RKO (cell line): ENCODE measurements at places on chromosomes 12 and 14.
A peak's percentile ranks its signal among the peaks of the same experiment; 100 is the strongest.

DNA sequence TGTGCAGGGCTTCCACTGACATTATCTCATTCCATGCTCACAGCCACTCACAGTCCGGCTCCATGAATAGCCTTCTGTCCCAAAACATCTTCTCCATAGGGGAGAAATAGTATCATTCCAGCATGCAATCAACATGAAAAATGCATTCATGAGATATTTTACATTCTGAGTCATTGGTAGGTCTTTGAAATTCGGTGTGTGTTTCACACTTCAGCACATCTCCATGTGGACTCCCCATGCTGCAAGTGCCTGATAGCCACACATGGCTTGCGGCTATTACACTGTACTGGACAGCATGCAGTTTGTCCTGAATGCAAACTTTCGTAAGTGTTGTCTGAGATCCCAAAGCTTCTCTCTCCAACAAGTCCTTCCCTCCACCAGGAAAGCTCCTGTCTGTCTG is 449.3 kb downstream of the MED13L start:
- DNase-seq: no peak

GRCh38 chr12:70823182-70823976 is 97.2 kb downstream of the PTPRR start:
- DNase-seq: no peak

GRCh38 chr14:103118663-103119404 is 4.4 kb upstream of the TNFAIP2 start:
- no peak for DNase-seq

GRCh38 chr12:104399740-104400612 is 56.8 kb upstream of the CHST11 start:
- DNase-seq: no peak

- DNase-seq: no peak
Measured at GRCh38 chr12:131827961-131828534, at the start of gene MMP17. Gene MMP17, plus strand, starts transcription at chr12:131828393. Its CDS starts 102 bp downstream, at chr12:131828495.

- no peak for DNase-seq
Measured at GRCh38 chr14:104595911-104596450, 8.6 kb downstream of the TMEM179 start.

- no peak for DNase-seq
Measured at GRCh38 chr12:64522807-64523206, 70.9 kb downstream of the TBK1 start.

DNA sequence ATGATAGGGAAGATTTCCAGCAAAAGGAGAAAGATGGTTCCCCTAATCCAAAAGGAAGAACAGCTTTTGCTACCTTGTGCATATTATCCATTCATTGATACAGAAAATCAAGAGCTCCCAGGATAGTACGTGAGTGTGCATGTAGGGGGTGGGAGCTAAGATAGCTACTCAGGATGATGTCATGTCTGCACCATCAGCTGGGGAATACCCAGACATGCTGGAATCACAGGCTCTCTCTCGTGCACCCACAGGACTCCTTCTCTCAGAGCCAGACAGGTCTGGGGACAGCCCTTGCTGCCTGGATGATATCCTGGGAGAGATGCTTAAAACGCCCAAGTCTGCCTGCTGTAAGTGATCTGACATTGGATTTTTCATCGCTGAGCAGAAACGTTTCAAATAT is 38.9 kb downstream of the FOXN3 start:
- DNase-seq: peak; percentile 12

DNA sequence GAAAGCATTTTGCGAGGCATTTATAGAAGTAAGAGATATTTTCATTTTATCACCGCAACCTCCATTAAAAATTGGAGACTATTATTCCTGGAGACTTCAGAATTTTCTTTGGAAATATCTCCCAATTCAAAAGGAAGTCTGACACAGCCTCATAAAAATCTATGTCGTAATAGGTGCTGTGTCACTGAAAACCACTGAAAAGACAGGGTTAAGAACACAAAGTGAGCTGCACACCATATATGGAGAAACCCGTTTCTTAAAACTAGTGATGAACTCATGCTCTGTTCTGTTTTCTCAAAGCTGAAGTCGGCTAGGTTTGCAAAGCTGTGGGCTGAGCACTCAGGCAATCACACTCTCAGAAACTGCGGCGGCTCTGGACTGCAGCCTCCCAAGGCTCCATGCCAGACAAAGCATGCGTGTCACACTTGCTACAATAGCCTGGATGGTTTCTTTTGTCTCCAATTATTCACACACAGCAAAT is at the start of gene GLIPR1:
Gene GLIPR1, plus strand, starts transcription at position 287 of the 481 bp plus-strand sequence. Its CDS starts 126 bp downstream, at position 413.
- DNase-seq: peak; percentile 99

- DNase-seq: no peak
Measured at GRCh38 chr12:124392271-124392666, 97.4 kb downstream of the RFLNA start.

GRCh38 chr12:54044425-54045103 is 9.1 kb upstream of the HOXC4 start:
- DNase-seq: no peak

DNA sequence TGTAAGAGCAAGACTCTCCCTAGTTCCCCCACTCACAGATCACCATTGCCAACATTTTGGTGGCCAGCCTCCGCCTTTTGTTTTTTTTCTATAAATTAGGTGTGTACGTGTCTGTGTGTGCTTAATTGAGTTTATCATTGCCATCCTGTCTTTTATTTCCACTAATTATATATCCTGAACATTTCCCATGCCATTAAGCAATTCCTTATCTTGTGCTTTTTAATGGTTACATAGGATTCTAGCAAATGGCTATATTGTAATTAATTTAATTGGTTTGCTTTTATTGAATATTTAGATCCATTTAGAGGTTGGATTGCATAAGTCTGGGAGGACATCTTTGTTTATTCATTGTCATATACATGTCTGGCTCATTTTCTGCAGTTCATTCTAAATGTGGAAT is 107.3 kb upstream of the RTL1 start:
- DNase-seq: no peak

DNA sequence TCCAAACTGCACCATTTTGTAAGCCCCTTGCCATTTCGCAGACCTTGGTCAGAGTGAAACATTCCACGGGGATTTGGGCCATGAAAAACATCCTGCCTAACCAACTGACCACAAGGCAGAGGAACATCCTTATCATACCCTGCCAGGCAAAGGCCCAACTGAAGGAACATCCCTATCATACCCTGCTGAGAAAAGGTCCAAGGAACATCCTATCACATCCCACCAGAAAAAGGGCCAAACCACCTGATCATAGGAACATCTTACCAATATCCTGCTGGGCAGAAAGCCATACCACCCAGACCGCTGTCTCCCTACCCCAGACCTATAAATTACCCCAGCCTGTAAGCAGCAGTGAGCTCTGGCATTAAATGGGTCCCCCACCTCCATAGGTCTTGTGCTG is 19.4 kb upstream of the LRRC9 start:
- no peak for DNase-seq

- DNase-seq: no peak
Measured at GRCh38 chr14:36192530-36192929, 16.0 kb upstream of the PTCSC3 start.

DNA sequence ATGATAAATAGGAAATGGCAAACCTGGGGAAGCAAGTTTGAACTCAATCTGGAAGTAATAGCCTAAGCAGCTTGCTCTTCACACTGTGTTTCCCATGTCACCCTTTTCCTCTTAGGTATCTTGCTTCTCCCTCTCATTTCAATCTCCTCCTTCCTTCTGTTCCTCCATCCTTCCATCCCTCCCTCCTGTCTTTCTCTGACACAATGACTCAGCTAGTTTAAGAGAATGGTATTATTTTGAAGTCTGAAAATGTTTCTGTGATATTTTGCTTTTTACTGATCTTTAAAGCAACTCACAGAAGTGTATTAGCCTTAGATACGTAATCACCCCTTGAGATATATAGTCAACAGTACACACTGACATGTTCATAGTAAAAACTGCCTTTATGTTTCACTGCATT is 55.9 kb upstream of the FGD4 start:
- DNase-seq: no peak

DNA sequence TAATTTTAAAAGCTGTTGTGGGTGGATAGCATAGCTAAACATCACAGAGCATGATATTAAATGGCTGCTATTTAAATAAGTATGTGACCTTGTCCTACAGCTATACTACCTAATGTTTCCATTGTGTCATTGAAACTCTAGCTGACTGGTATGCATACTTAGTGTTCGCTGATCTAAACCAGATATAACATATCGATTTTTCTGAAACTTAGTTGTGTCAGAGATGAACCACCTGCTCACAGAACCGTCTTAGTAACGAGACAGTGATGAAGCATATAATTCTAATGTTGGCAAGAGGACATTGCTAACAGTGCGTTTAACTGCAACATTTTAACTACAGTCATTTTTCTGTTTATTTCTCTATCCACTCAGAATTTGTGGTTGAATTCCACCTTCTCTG is 36.1 kb upstream of the NUAK1 start:
- DNase-seq: no peak

GRCh38 chr12:402029-402389 is 565 bp downstream of the CCDC77 start:
- peak; percentile 64 for DNase-seq

GRCh38 chr12:5592310-5592709 is 160.4 kb downstream of the NTF3 start:
- no peak for DNase-seq

GRCh38 chr12:132579744-132580143 is 30.6 kb downstream of the LRCOL1 start:
- no peak for DNase-seq

GRCh38 chr12:4506870-4507269 is 31.8 kb upstream of the RAD51AP1 start:
- DNase-seq: no peak

DNA sequence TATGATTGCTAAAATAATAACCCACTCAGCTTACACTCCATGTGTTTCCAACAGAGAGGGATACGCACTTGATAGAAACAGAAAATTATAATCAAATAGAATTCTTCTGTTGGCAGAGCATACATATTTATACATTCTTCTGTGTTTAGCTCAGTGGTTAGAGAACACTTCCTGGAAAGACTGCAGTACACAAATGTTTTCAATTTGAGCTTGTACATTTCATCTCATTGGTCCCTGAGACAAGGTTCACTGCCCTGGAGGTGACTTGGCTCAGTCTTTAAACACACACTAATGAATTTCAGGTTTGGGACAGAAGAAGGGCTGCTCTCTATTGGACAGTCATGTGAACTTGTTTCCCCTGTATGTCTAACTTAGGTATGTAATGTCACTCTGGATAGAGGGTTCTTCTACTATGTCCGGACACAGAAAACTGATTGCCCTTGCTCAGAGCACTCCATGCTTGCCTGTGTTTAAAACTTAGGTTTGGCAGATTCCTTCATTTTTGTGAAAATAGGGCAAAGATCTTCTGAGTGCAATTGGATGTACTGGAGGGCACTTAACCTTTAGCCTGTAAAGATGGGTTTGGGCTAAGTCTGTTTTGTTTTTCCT is 22.9 kb downstream of the PROX2 start:
- no peak for DNase-seq

DNA sequence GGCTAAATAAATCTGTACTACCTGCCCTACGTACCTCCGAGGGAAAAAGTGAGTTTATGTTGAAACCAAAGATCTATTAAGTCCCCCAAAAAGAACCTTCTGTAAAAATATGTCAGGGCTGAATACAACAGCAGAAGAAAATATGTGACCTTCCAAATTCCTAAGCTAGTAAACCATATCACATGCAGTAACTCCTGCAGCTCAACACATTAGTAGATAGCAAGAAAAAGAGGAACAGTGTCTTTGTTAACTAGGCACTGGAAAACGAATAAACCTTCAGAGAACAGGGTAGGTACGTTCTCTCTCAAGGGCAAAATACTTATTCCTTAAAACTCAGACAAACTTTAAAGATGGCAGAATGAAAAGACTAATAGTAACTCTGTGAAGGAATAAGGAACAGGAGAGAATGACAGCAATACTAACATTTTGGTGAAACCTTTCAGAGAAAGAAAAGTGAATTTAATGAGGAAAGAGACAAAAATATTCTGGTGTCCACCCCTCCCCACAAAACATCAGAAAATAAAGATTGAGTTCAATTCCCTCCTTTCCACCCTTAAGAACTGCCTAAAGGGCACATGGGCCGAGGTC is 18.0 kb downstream of the CBX5 start:
- no peak for DNase-seq

GRCh38 chr12:98745578-98746391 is 100.7 kb downstream of the APAF1 start:
- DNase-seq: no peak

- DNase-seq: no peak
Measured at GRCh38 chr14:104874571-104875411, 9.7 kb downstream of the CEP170B start.

GRCh38 chr12:70251661-70252060 is 8.4 kb downstream of the CNOT2 start:
- DNase-seq: no peak

DNA sequence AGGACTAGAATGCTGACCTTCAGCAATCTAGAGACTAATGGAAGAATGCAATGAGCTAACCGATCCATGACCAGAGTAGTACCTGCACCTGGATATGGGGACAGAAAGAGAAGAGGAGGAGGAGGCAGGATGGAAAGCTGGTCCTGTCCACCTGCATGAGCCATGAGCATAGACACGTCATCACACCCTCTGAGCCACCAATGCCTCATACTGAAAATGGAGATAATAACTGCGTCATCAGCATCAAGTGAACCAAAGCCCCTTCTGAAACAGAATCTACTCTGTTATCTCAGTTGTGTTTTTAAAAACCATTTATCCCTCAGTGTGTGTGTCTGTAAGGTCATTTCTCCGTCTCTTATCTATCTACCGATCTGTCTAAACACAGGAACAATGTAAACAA is 327.0 kb downstream of the BCL11B start:
- no peak for DNase-seq

DNA sequence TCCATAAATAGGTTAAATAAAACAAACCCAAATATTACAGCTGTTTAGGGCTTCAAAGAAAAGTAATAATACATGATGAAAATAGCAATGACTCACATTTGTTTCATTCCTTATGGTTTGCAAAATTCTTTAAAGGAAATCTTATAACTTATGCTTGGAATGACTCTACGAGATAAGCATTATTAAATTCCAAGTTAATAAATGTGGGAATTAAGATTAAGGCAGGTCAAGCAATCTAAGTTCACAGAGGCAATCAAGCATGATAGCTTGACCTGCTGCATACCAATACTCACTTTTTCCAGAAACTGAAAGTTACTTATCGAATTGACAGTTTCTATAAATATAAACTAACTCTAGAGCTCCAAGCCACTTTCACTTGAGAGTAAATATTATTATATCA is 1002.9 kb upstream of the SEL1L start:
- no peak for DNase-seq

DNA sequence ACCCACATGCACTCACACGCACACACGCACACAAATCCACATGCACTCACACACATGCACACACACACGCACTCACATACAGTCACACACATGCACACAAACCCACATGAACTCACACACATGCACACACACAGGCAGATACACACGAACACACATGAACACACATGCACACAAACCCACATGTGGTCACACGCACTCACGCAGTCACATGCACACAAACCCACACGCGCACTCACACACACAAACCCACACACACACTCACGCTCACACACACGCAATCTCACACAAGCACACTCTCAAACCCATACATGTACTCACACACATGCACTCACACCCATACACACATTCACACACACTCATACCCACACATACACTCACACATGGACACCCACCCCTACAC is 61.5 kb downstream of the GALNT9 start:
- no peak for DNase-seq

- DNase-seq: no peak
Measured at GRCh38 chr12:60421741-60422140, 825.9 kb downstream of the SLC16A7 start.
